ENCODE measurements at places on chromosomes 11 and 22.

DNA sequence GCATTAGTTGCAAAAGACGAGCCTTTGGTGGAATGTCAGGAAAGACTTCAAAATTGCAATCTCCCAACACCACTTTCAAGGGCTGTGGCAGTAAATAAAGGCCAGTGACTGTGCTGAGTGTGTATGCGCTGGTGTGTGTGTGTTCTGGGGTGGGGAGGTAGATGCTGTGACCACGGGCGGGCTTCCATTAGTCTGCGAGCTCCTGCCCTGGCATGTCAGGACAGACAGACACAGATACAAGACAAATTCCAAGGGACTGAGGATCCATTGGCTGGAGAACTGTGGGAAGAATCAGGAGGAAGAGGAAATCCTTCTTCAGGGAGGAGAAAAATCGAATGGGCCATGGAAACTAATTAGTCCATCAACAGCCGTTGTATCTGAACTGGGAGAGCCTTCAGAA is 83.6 kb downstream of the FEZ1 start:
- no peak for DNase-seq

GRCh38 chr11:11349870-11350337 is 3.1 kb downstream of the CSNK2A3 start:
- no peak for DNase-seq

DNA sequence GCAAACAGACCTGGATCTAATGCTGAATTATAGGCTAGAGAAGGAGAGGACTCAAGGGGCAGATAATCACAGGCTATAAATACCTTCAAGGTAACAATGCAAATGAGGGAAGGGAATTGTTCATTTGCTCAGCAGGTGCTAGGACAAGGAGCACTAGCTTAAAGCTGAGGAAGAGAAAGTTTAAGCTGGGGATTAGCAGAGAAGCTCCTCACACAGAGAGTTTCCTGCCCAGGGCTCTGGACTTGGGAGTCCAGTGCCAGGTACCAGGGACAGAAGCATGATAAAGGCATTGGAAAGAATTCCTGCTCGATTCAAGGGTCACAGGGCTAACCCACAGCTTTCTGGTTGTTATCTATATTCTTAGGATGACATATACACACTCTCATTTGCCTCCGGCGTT is 509.9 kb downstream of the NTM start:
- DNase-seq, result no peak

DNA sequence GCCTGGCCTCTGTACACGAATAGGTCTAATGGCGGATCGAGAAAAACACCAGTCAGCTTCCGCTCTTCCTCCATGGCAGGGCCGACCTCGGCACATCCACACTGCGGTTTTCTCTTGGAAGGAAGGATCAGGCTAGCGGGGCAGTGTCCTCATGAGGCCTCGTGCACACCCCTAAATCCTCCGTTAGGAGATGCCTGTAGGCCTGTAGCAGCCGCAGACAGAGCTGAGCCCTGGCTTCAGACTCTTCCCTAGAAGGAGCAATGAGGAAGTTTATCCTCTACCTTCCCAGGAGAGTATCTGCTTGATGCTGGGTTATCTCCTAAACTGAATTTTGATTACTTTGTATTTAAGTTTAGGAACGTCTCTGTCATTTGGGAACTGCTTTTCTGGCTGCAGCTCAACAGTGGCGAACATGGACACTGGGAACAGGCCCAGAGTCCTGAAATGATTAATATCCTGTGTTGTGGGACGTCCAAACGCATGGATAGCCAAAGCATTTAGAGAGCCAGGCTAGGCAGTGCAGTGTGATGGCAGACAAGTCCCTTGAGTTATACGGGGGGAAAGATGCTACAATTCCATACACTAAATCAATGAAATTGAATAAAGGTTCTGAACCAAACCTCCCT is 16.5 kb upstream of the BMAL1 start:
- no peak for DNase-seq
